ENCODE measurements at places on chromosomes 6 and 20.

DNA sequence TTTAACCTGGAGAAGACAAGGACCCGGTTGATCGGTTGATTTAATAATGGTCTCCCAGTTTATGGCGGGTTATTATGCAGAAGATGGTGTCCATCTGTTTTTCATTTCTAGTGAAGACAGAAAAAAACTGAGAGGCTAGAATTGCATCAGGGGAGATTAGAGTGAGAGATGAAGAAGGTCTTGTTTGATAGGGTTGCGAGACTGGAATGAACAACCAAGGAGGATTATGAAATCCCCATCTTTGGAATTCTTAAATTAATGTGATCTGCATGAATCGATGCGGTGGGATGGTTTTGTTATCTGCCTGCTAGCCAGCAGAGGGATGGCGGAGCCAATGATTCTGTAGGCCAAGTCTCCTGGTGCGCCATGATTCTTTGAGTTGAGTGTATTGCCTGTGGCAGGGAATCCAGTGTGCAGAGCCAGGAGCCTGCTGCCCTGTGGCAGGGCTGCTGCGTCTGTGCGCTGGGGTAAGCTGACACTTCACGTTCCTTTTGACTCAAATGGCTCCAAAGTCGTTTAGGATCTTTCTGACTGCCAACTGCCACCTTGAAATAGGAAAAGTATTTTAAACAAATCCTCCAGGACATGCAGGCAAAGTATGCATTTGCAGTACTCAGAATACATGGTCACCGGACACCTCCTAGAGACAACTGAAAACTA lies 200.1 kb downstream of the CLIC5 start:
- no peak for DNase-seq

DNA sequence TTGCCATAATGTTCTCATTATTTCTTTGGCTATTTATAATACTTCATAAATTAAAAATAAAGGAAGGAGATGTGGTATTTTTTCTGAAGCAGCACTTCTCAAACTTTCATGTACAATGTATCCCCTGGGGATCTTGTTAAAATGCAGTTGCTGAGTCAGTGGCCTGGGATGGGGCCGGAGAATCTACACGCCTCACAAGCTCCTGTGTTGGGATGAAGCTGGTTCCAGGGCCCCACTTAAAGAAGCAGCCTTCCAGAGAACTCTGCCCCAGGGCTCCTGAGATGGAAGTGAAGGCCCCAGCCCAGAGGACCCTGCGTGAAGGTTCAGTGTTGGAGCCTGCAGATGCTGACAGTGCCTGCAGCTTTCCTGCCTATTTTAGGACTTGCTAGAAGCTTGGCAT lies 40.1 kb upstream of the SLC23A2 start:
- no peak for DNase-seq

DNA sequence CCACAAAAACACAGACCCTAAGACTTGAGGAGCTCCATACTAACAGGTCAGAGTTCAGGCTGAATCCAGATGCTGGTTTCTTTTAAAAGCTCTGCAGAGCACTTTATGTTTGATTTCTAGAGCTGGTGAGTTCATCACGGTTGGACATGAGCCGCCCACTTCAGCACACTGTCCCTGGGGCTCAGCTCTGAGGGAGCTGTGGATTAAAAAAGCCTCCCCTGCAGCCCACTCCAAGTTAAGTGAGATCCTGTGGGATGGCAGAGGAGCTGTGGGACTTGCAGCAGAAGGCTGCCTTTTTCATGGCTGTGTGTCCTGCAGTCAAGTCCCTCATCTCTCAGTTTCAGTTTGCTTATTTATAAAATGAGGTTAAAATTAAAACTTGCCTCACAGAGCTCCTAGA lies 110.5 kb downstream of the FOXO3 start:
- no peak for DNase-seq

DNA sequence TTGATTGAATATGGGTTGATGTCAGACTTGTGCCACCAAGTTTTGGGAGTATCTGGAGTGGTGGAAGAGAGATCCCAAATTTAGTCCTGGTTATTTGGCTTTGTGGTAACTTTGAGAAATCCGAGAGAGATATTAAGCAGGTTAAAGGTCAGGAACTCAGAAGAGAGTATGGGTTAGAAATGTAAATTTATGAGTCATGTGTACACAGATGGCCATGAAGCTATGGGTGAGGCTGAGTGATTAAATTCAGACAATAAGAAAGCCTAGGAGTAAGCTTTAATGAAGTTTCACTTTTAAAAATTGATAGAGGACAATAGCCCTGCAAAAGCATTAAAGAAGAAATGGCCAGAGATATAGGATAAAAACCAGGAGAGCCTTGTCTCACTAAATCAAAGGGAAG lies 14.3 kb downstream of the RIMS1 start:
- DNase-seq: no peak

GRCh38 chr6:37008484-37009465 lies 3.3 kb downstream of the FGD2 start:
- DNase-seq: peak; percentile 55

DNA sequence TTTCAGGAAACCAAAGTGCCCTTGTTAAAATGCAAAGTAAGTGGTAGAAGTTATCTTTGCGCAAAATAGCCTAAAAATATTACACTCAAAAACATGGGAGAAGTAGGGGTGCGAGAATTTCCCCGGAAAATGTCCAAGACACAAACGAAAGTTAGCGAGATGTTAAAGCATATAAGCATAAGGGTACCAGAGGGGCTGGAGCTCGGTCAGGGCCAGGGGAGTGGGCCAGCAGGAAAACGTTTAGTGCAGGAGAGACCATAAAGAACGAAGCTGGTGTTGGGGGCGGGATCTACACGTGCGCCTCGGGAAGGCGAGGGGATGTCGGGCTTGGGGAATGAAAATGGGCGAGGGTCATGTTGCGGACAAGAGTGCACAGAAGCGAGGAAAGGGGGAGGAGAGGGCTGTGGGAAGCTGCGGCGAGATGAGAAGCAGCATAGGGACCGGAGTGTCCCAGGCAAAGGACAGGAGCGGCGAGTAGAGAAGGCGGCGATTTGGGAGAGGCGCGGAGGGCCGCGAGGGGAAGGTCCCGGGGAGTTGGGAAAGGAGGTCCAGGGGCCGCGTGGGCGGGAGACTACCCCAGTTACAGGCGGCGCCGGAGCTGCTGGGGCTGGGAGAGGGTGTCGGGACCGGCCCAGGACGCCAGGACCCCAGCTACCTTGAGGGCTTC lies 600 bp downstream of the XPO5 start:
- DNase-seq: no peak

DNA sequence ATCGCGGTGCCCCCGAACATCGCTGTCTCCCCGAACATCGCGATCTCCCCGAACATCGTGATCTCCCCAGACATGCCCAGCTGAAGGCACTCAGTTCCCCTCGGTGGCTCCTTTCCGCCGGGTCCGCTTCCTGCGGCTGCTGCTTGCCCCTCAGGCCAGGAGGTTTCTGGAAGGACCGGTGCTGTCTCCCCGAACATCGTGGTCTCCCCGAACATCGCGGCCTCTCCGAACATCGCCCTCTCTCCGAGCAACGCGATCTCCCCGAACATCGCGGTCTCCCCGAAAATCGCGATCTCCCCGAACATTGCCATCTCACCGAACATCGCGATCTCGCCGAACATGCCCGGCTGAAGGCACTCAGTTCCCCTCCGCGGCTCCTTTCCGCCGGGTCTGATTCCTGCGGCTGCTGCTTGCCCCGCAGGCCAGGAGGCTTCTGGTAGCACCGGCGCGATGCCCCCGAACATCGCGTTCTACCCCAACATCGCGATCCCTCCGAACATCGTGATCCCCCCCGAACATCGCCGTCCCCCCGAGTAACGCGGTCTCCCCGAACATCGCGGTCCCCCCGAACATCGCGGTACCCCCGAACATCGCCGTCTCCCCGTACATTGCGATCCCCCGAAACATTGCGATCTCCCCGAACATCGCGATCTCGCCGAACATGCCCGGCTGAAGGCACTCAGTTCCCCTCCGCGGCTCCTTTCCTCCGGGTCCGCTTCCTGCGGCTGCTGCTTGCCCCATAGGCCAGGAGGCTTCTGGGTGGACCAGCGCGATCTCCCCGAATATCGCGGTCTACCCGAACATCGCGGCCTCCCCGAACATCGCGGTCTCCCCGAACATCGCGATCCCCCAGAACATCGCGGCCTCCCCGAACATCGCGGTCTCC lies 808 bp downstream of the ULBP1 start:
- no peak for DNase-seq

DNA sequence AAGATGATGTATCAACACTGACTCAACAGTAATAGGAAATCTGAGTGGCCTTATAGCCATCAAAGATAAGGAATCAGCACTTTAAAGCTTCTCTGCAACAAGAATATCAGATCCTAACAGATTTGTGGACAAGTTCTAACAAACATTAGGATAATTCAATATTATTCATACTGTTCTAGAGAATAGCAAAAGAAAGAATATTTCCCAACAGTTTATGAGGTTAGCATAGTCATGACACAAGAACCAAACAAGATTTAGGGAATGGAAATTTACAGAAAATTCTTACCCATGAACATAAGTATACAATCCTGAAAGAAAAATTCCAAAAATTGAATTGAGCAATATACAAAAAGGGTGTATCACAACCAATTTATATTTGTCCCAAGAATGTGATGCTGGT lies 64.3 kb upstream of the BTBD3 start:
- no peak for DNase-seq

DNA sequence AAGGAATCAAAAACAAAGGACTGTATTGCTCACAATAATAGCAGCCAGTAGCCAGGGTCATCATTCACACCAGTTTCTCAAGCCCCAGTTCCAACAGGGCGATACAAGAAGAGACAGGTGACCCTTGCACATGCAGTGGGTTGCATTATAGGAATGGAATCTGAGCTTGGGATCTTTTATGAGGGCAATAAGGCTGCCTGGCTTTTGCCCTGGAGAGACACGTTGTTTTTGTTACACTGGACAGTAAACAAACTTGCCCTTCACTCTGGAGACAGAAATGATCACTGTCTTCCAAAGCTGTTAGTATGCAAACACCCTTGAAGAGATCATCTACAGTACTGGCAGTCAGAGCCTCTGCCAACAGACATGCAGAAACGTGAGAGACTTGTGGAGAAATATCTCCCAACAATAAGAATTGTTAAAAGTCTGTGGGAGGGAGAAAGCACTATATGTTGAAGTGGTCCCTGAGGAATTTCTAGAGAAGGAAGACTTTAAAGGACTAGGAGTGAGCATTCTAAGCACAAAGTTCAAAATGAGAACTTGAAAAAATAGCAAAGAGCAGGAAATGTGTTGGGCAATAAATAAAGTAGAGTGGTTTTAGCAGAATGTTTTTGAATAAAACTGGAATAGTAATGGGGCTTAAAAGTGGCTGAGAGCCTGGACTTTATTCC lies 6.2 kb upstream of the COL12A1 start:
- DNase-seq: no peak

DNA sequence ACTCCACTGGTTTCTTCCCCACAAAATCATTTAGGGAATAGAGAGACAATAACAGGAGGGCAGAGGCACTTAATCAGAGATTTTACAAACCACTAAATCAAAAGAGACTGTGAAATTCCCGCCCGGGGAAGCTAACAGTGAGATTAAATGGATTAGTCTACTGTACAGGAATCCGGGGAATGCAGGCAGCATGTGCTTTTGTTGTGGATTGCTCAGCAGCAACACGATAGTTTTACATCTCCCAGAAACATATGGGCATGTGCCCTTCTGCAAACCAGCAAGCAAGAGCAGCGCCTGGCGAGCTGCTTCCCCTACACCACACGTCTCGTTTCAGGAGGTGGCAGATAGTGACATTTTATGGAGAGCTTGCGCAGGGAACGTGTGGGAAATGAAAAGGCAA lies 382.3 kb downstream of the CD83 start:
- DNase-seq: no peak

DNA sequence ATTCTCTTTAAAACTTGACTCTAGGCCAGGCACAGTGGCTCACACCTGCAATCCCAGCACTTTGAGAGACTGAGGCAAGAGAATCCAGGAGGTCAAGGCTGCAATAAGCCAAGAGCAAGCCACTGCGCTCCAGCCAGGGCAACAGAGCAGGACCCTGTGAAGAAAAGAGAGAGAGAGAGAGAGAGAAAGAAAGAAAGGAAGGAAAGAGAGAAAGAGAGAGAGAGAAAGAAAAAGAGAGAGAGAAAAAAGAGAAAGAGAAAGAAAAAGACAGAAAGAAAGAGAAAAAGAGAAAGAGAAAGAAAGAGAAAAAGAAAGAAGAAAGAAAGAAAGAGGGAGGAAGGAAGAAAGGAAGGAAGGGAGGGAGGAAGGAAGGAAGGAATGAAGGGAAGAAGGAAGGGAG lies 76.7 kb downstream of the RIN2 start:
- no peak for DNase-seq

- no peak for DNase-seq
Observed at GRCh38 chr6:7911345-7911725, 747 bp upstream of the TXNDC5 start.

DNA sequence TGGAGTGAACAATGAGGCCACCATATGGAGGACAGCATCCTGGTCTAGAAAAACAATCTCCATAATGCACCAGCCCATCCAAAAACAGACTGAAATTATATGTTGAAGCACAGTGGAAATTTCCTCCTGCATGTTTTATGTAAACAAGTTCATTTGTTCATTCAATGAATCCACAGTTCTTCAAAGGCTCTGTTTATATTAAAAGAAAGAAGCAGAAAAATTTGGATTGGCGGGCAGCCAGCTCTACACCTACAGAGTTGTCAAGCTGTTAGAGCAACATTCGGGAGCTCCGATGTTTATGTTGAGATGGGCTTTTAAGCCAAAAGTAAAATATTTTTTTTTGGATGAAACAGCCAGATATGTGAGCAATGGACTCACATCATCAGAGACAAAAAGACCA lies 395.3 kb upstream of the SULF2 start:
- DNase-seq: no peak

- DNase-seq: no peak
Observed at GRCh38 chr6:2502096-2502997, 248.4 kb downstream of the MYLK4 start.

DNA sequence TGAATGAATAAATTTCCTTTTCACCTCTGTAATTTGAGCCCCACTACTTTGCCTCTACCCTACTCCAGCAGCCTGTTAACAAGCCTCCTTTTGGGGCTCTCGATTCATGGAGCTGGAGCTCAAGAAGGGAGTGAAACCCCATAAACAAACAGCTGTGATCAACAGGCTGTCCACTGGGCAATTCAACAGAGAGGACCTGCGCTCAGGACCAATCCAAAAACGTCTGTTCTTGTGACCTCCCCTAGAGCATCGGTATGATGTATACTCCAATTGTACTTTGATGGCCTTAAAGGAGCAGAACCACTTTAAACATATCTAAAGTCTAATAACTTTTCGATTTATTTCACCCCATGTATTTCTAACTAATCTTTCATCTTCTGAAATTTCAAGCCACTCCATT lies 37.4 kb downstream of the HIVEP2 start:
- DNase-seq: no peak

DNA sequence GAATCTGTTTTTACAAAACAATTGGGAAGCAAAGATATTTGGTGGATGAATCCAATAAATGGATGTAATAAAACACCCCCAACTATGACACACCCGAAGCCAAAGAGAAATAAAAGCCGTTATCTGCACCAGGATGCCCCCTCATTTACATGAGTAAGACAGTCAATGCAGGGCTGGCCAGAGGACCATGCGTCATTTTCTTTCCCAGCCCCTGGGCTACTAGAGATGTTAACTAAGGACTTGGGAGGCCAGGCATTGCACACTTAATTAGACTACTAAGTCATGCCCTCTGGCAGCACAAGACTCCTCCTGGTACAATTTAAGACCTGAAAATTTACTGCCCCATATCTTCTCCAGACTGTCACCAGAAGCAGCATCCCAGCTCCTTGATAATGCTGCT lies 3.2 kb downstream of the LEMD2 start:
- DNase-seq: no peak

Measured in midbrain (tissue), 1 donor.